ENCODE measurements at places on chromosomes 4 and X.

DNA sequence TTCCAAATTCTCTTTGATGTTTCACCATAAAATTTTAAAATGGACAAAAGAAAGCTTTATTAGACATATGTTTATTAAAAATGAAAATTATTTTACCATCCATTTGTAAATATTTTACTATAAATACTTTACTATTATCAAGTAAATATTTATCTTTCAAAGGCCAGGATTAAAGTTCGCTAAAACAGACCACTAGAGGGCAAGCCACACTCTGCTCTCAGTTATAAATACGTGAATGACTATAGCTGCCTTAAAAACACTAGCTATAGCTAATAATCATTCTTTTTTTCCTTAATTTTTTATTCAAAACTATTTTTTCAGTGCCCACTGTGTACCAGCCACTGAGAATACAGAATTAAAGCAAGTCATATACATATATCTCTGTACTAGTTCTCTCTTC is 38.6 kb downstream of the UNC5C start:
- DNase-seq: no peak

DNA sequence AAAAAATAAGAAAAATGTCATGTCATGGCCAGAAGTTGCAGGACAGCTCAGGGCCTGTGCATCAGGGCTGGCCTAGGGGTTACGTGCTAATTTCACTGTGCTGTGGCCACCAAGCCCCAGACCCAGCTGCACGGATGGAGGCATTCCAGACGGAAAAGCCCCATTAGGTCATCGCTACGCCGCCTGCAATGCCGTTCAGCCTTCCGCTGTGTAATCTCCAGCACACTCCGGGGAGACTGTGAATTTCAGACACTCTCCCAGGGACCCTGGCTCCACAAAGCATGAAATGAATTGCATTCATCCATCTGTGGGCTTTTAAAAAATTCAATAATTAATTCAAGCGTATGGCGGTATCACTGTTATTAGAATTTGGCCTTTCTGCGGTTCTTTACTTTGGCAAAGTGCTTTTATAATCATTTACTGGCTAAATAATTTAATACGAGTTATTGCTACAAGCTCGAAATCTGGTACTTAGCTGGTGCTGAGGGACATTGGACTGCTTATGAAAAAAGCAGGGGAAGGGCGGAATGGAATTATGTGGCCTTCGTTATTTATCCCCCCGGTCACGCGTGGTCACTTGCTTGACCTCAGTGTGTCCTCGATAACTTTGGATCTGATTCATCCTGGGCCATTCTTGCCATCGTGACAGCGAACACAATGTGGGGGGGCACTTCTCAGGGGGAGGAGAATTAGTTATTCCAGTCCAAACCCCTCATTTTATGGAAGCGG is 9.0 kb upstream of the NSG1 start:
- no peak for DNase-seq

- no peak for DNase-seq
These were observed 2.6 kb upstream of the VSIG4 start for GRCh38 chrX:66042307-66043077.

- DNase-seq: no peak
These were observed 38.7 kb downstream of the CPEB2 start for GRCh38 chr4:15040916-15041463.

- no peak for DNase-seq
These were observed 59.3 kb downstream of the MAD2L1 start for GRCh38 chr4:120007191-120007871.

DNA sequence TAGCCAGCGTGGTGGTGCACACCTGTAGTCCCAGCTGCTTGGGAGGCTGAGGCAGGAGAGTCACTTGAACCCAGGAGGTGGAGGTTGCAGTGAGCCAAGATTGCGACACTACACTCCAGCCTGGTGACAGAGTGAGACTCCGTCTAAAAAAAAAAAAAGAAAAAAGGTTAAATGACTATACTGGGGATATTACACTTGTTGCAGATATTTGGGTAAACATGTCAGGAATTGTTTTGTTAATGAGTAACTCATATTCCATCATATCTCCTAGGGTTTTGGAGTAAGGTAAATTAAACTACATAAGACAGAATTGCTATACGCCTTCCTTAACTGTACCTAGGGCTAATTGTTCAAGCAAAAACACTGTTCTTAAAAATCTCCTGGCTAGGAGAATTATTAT is 291.4 kb upstream of the IGFBP7 start:
- DNase-seq: no peak

Measured in stimulated activated CD8-positive, alpha-beta memory T cell treated with anti-CD3 and anti-CD28 coated beads, Interleukin-2, amount 100 ng/mL, for 1 hour (primary cell).